ENCODE measurements at places on chromosomes 3 and 15.

- no peak for DNase-seq
These were observed 5.6 kb upstream of the SRPRB start for GRCh38 chr3:133799794-133800585.

- DNase-seq = no peak
These were observed 32.7 kb downstream of the SLCO2A1 start for GRCh38 chr3:133996996-133997395.

DNA sequence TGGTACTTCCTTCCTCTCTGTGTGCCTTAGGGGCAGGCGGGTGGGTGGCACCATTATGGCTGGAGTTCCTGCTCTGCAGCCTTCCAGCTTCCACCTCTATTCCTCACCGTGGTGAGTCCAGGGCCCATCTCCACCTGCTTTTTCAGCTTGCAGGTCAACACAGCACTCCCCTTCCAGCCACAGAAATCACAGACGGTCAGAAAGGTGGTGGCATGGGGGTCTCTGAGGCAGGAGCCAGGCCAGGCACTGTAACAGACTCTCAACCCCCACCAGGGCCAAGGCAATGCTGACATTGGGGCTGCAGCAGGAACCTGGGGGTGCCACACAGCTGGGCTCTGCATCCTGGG lies 16.6 kb downstream of the KLF15 start:
- DNase-seq = no peak

- DNase-seq = no peak
These were observed 15.0 kb downstream of the FRMD4B start for GRCh38 chr3:69370901-69371301.

- DNase-seq = no peak
These were observed 34.7 kb downstream of the GRK7 start for GRCh38 chr3:141797819-141798447.
